ENCODE measurements at places on chromosomes 7 and 10.

- DNase-seq, result no peak
Measured at GRCh38 chr10:73332379-73332778, 26.3 kb downstream of the CFAP70 start.

DNA sequence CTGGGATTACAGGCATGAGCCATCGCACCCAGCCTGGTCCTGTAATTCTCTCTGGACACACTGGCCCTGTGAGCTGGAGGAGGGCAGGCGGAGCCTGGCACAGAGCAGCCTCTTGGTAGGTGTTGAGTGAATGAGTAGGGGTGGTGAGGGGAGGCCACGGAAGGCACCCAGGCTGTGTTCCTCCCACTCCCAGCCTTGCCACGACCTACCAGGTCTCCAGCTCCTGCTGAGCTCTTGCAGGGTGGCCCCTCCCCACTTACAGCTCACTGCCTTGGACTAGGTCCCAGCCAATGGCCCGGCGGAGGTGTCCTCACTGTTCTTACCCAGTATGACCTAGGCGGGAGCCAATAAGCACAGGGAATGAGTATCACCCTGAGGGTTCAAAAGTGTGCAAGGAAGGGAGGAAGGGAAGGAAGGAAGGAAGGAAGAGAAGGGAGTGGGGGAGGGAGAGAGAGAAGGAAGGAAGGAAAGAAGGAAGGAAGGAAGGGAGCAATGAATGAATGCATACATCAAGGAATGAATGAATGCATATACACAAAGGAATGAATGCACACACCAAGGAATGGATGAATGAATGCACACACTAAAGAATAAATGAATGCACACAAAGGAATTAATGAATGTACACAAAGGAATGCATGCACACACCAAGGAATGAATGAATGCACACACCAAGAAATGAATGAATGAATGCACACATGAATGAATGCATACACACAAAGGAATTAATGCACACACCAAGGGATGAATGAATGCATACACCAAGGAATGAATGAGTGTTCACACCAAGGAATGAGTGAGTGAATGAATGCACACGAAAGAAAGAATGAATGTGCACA is 45.5 kb downstream of the GTF2IRD1 start:
- no peak for DNase-seq

DNA sequence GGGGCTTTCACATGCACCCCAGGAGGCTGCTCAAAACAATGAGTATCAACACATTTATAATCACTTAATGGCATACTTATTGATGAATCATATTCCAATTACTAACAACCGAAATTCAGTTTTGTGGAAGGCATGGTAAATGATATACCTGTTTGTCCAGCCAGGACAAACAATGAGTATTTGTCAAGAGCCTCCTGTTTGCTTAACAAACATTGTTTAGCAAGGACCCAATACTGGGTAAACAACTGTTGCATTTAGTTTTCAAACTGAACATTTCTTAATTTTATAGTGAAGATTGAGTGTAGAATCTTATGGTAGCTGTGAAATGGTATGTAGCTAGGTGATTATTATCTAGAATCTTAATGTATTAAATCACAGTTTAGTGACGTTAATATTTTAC is 473.7 kb downstream of the ATRNL1 start:
- peak; percentile 0 for DNase-seq

GRCh38 chr10:129467359-129468064 is 471 bp downstream of the MGMT start:
- no peak for DNase-seq

- DNase-seq, result peak; percentile 32
Measured at GRCh38 chr7:53697913-53698312, 662.5 kb downstream of the POM121L12 start.

GRCh38 chr10:77531441-77532001 is 106.1 kb downstream of the KCNMA1 start:
- DNase-seq, result no peak

- no peak for DNase-seq
Measured at GRCh38 chr7:55177068-55177530, 158.3 kb downstream of the EGFR start.

- no peak for DNase-seq
Measured at GRCh38 chr7:70563960-70564359, 568.0 kb upstream of the GALNT17 start.

DNA sequence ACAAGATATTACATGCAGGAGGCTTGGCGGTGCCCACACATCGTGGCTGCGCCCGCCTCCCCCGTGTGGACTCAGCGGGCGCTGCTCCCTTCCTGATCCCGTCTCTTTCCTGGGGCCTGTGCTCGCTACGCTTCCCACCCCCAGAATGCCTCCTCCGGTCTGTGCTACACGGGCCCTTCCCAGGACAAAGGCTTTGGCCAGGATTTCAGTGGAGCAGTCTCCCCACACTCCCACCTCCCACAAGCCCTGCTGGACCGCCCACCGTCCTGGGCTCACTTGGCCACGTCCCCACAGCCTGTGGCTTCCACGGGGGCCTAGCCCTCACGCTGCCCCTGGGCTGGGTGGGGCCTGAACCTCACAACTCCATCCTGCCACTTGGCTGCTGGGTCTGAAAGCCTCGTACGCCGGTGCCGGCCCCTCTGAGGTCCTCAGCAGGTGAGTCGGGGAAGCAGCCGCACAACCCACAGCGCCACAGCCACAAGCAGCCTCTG is 17.3 kb downstream of the CFAP46 start:
- DNase-seq, result no peak

GRCh38 chr7:133763076-133763640 is 364.0 kb upstream of the LRGUK start:
- no peak for DNase-seq

- DNase-seq, result no peak
Measured at GRCh38 chr7:9186730-9187129, 753.3 kb downstream of the NXPH1 start.

DNA sequence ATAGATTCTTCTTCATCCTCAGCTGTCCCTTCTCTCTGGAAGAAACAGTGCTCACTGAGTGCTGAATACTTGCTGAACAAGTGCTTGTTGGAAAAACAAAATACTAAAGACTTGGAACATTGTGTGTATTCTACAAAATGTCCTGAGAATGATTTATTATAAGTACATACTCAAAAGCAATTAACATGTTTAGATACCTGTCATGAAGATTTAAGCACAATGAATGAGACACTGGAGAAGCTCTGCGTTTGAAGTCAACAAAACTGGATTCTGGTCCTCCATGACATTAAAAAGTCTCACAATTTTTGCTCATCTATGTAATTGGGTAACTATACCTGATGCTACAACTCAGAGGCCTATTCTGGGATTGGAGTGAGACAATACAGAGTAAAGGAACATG is 34.8 kb upstream of the LAMB1 start:
- no peak for DNase-seq

DNA sequence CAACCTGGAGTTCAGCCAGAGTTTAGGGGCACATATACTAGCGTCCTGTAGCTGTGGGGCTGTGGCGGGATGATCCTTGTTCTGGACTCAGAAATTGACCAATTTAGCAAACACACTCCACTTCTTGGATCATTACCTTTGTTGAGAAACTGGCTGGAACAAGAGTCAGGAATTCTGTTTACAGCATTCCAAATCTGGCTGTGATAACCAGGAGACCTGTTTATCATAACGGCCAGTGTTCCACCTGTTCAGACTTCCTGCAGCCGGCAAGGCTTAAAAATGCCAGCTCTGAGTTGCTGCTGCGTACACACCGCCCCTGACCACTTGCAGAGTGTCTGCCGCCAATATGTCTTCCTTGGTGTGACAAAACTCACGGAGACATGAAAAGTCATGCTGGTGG is 64.8 kb downstream of the ARMC3 start:
- peak; percentile 60 for DNase-seq

GRCh38 chr7:151012031-151012692 is 12.1 kb downstream of the ATG9B start:
- no peak for DNase-seq

DNA sequence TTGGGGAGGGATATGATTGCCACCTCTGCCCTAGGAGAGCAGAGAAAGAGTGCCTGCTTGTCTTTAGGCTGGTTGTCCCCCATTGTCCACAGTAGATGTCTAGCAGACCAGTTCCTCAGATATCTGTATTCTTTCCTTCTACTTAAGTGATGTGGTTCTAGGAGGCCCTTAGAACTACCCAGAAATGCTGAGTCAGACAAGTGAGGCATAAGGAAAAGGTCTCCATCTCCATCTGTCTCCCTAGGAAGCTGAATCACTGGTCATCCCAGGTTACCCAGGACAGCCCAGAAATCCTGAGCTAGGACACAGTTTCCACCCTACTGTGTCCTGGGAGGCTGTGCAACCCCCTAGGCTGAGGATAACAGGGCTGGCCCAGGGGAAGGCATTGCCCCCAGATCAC is 93.4 kb upstream of the INHBA start:
- no peak for DNase-seq

DNA sequence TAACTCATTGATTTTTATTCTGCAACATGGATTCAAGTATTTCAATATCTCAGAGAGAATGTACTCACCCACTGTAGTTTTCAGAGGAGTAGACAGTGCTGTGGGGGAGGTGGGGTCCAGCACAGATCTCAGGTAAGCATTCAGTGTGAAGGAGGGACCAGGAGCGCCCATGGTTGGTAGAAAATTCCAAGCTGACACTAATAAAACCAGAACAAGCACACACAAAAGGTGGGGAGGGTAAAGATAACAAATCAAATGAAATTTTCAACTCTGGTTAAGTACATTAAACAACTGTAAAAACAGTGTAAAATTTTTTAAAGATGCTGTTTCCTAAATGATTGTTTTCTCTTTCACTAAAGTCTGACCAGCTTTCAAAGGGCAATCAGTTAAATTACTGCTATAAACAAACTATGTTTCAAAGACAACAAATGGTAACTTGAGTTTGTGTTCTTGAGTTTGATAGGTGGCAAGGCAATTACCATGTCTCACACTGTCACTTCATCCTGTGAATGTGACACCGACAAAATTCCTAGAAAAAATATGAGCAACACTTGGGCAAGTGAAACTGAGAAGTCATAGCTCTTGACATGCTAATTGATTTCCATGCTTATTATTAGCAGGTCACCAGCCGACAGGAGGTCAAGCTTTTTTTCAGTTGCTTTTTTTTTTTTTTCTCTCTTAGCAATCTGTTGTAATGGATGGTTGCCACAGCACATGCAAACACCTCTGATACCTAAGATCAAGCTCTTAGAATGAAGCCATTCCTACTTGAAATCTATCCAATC is 205.8 kb upstream of the SLC26A5 start:
- DNase-seq, result peak; percentile 34

GRCh38 chr10:117817116-117817515 is 229.6 kb downstream of the RAB11FIP2 start:
- DNase-seq, result no peak

- DNase-seq, result no peak
Measured at GRCh38 chr10:70910486-70911341, 22.3 kb upstream of the PCBD1 start.

DNA sequence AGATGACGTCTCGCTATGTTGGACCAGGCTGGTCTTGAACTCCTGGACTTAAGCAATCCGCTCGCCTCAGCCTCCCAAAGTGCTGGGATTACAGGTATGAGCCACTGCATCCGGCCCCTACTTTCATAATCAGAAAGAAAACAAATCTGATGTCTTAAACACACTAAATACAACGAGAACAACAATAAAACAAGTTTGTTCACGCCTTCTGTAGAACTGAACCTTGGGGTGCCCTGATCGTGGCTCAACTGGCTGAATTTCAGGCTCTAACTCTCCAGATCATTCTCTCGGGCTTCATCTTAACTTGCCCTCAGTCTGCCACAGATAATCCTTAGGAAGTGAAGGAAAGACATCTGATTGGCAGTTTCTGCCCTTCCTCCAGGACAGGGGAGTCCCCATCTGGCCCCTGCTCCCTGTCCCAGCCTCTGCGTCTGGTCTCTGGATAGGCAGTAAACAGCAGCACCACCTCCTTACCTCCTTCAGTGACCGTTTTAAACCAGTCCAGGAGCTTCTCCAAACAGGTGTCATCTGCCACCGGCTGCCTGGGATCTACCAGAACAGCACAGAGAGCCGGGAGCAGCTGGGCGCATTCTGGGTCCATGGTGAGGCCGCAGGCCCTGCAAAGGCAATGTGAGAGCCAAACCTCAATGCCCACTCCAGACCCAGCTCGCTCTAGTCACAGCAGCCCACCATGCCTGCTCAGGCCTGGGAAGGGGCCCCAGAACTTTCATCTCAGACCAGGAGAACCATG is 1.3 kb downstream of the BRAT1 start:
- DNase-seq, result no peak

DNA sequence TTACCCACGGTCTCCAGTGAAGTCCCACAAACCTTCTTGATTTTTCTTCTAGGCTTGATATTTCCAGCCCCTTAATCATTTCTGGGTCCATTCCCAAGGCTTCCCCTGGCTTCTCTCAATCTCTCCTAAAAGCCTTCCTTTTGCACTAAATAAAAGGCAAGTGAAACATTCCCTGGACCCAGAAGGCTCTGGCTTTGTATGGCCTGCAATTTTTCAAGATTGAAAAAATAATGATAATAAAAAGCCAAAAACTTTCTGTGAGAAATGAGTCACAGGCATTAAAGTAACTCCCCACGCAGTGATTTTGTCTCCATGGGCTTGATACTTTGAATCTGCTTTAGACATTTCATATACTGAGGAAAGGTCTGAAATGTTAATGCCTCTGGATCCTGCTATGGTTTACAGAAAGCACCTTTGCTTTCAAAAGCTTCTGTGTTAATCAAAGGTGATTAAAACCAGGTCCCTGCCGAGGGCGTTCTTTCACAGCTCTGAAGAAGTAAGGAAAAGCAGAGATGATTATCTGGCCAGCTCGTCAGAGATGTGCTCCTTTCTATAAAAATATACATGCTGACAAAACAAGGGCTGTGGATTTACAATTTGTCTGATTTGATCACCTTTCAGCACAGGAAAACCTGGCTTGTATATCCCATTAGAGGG is 118.9 kb upstream of the TMEM72 start:
- no peak for DNase-seq

GRCh38 chr7:114085313-114085591 is 166.4 kb upstream of the PPP1R3A start:
- no peak for DNase-seq

GRCh38 chr7:39260279-39260844 is 282.7 kb downstream of the POU6F2 start:
- DNase-seq, result no peak
